Left lung (tissue), 14 donors: ENCODE measurements at places on chromosomes 13 and 19. TPM values are rescaled to one million over a fixed set of nuclear protein-coding genes. Genes with fewer than 3 reads are reported as not detected.
A peak's percentile ranks its signal among the peaks of the same experiment; 100 is the strongest.

DNA sequence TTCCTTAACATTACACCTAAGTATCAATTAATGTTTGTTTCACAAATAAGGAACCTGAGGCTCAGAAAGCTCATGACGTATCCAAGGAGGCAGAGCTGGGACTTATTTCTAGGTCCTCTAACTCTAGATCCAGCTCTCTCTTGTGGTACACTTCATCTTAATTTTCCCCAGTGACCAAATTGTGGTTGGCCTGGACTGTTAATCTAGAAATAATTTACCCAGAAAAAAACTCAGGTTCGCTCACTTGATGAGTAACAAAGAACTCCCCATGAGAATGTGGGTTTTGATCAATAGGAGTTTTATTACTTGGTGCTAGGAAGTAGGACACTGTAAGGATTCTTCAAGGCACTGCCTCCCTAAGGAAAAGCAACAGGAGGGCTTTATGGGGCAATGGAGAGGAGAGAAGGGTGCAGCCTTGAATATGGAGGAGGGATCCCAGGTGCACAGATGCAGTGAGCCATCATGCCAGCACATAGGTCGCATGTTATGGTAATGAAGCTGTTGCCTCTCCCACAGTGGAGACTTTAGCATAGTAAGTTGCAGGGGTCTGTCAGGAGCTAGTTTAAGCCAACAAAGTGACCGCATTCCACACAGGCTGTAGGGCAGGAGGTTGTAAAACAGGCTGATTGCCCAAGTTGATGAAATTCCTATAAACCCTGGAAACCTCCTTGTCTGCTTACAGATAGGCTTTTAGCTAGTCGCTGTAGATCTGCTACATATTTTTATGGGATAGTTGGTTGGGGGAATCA, 14.7 kb downstream of the RAP2A start:
- no peak for DNase-seq

The TINCR gene
- 0.61 TPM for polyA plus RNA-seq

The VAV1 gene
- 2.7 TPM for polyA plus RNA-seq

GRCh38 chr13:101514695-101515275, 62.3 kb downstream of the ITGBL1 start:
- DNase-seq, result peak; percentile 40

The FSD1 gene
- polyA plus RNA-seq, result 1.8 TPM

The NKPD1 gene
- 0.13 TPM for polyA plus RNA-seq

The TMC4 gene
- 39.7 TPM for polyA plus RNA-seq

The SLC8A2 gene
- 0.22 TPM for polyA plus RNA-seq

The CGB8 gene
- not detected for polyA plus RNA-seq

The GAS6 gene
- polyA plus RNA-seq, result 26.8 TPM

GRCh38 chr13:86569974-86570373, 770.8 kb upstream of the SLITRK6 start:
- no peak for DNase-seq

DNA sequence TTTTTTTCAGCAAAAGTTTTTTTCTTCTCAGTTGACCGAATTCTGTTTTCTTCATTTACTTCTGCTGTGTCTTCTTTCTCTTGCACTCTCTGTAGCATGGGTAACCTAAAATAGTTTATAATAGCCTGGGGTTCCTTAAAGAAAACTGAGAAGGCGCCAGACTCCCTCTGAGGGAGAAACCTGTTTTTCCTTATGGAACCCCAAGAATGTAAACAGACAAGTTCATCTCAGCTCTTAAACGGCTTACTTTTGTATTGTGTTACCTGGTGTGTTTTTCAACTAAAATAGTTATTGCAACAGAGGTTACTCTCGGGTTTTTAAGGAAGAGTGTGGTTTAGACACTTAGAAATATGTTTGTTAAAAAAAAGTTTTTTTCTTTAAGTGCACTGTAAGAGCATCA, 23.8 kb upstream of the TM9SF2 start:
- no peak for DNase-seq
